ENCODE measurements at places on chromosomes 3 and 15.

DNA sequence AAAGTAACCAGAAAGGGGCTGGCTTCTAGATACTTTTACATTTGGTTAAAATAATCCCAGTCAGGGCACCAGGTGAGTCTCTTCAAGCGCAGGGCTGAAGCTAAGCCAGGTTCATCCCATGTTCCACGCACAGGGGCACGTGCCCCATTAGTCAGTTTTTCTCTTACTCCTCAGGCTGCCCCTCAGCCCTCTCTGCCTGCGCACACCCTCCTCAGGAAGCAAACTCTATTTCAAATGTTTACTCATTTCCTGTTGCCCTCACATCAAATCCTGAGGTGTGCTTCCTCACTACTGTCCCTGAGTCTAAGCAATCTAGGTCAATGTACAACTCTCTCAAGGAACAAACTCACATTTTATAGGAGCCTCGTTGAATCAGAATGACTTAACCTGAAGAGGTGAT lies 48.5 kb downstream of the THBS1 start:
- peak; percentile 86 for DNase-seq

DNA sequence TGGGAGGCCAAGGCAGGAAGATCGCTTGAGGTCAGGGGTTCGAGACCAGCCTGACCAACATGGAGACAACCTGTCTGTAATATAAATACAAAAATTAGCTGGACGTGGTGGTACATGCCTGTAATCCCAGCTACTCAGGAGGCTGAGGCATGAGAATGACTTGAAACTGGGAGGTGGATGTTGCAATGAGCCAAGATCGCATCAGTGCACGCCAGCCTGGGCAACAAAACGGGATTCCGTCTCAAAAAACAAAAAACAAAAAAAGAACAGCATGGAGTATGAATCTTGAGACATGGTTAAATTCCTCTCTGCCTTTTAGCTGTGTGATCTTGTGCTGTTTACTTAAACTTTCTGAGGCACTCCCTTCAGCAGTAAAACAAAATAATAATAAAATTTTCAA lies 244.9 kb downstream of the FGF12 start:
- no peak for DNase-seq

- no peak for DNase-seq
Observed at GRCh38 chr3:40240921-40241320, 68.6 kb upstream of the EIF1B start.

- DNase-seq = no peak
Observed at GRCh38 chr3:134598763-134599545, 51.9 kb downstream of the KY start.

GRCh38 chr3:187456250-187456649 lies 88.1 kb downstream of the RTP4 start:
- DNase-seq = no peak

- DNase-seq = no peak
Observed at GRCh38 chr3:180538493-180538892, 63.5 kb upstream of the TTC14 start.

GRCh38 chr15:53917109-53917508 lies 61.1 kb upstream of the UNC13C start:
- no peak for DNase-seq

DNA sequence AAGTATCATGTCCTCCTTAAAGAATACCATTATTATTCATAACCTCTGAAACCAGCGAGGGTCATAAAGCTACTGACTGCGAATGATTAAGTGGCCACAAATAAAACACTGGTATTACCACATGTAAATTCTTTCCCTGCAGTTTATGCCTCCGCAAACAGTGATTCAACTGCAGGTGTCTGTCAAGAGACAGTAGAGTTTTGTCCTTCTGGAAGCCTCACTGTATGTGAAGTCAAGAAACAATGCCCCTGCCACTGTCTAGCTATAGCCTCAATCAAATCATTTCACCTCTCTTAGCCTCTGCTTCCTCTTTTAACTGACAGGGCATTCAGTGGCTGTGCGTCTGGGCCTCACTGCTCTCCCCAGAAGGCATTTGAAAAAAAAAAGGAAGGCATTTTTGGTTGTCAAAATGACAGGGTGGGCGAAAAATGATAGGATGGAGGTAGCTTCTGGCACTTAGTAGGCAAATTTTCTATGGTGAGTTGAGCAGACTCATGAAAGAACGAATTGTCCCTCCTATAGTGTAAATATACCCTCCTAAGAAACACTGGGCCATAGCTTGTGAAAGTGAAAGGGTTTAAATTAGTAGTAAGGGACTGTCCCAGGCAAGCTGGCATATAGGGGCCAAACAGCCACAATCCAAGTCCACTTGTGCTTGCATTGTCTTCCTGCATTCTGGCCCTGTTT lies 66.7 kb downstream of the FILIP1L start:
- DNase-seq = no peak

GRCh38 chr3:30286007-30286669 lies 320.3 kb upstream of the TGFBR2 start:
- no peak for DNase-seq

DNA sequence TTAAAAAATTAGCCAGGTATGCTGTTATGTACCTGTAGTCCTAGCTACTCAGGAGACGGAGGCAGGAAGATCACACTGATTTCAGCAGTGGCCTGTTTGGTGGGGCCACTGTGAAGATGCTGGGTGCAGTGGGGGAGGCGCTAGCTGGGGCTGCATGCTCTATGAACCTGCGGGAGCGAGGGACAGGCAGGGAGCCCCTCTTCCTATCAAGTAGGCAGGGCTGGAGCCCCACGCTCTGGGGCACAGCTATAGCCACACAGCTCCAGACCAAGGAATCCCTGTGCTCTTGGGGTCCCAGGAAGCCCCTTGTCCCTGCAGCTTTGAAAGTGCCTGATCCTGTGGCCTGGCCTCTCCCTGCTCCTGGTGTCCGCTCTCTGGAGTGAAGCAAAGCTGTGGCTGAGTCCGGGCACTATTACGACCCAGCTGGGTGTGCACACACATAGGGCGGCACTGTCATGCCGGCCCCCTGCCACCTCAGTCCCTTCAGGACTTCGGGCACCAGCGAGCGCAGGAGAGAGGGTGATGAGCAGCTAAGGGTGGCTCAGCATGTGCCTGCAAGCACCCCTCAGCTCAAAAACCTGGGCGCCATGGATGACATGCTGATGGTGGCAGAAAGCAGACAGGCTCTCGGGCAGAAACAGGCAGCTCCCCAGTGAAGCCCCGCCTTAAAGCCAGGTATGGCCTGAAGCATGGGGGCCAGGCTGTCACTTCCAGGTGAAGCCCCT lies 262.6 kb downstream of the TBC1D5 start:
- no peak for DNase-seq

- no peak for DNase-seq
Observed at GRCh38 chr3:149150436-149150835, 21.0 kb downstream of the HPS3 start.

- DNase-seq = no peak
Observed at GRCh38 chr15:76298986-76299385, 12.3 kb downstream of the ETFA start.

GRCh38 chr3:188518835-188519452 lies 365.0 kb downstream of the LPP start:
- DNase-seq = no peak

- peak; percentile 32 for DNase-seq
Observed at GRCh38 chr15:58182460-58183163, 44.4 kb downstream of the AQP9 start.

DNA sequence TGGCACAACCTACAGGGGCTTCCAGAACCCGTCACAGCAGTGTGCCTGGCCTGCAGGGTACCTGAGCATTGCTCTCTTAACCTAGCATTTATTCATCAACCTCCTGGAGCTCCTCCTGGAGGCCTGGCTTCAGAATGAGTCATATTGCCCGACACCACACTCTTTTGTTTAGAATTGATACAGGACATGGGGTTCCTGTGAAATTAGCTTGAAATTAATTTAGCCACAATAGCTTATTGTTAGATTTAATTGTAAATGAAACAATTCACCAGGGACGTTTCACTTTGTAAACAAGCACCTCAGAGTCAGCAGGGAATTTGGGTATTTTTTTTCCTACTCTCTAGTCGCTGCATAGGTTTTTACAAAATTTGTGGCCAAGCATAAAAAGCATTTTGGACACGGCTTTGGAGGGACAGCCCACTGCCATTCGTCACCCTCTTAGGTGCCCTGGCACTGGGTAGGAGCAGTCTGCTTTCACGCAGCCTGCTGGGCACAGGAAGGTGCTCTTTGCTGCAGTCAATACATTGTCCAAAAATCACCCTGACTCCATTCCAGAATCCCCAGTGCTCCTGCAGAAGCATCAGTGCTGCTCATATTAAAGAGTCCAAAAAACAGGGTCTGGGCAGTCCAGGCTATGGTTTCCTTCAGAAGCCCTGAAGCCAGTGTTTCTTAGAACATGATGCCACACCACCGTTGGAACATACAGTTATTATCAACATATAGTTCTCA lies 60.8 kb upstream of the MEF2A start:
- no peak for DNase-seq

DNA sequence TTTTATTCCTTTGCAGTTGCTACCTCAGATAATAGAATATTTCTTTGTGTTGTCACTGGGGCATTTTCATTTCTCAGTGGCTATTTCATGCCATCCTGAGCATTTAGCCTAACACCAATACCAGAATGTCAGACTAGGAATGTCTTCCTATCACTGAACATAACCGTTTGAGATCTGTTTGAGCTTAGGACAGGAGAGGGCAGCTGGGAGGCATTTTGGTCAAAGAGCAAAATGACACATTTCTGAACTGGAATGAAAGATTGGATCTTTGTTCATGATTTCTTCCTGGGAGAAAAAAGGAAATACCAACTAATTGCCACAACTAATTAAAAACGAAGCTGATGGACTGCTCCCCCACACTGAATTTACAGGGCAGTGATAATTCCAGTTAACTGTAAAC lies 921.3 kb upstream of the NR2F2 start:
- no peak for DNase-seq

GRCh38 chr15:99526176-99526575 lies 39.6 kb upstream of the MEF2A start:
- no peak for DNase-seq

DNA sequence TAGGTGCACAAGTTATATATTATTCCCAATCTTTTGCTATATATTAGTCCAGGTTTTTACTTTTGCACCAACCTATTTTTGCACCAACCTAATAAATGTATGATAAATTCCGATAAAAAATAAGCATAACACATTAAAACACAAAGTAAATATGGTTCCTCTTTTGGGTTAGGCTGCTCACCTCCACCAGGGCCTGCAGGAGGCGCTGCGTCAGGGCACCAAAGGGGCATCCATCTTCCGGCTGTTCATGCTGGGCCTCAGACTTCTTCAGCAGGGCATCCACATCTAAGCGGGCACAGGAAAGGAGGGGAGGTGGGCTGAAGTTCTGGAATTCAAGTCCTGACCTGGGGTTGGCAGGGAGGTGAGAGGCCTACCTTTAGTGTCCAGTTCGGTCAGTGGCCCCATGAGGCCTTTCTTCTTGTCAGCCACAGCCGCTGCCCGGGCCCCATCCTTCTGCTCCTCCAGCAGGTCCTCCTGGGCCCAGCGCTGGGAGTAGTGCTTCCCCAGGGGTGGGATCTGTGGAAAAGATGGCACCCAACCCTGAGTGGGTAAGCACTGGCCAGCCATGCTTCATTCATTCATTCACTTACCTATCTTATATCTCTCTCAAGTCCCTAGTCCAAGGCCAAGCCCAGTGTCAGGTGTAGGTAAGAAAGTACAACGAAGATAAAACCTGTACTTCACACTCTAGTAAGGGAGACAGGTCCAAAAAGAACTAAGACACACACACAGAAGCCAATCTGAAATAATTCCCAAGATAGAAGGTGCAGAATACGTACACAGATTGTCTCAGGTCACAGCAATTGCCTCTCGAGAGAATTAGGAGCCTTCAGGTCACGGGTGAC lies 5.2 kb downstream of the TADA3 start:
- DNase-seq = no peak

DNA sequence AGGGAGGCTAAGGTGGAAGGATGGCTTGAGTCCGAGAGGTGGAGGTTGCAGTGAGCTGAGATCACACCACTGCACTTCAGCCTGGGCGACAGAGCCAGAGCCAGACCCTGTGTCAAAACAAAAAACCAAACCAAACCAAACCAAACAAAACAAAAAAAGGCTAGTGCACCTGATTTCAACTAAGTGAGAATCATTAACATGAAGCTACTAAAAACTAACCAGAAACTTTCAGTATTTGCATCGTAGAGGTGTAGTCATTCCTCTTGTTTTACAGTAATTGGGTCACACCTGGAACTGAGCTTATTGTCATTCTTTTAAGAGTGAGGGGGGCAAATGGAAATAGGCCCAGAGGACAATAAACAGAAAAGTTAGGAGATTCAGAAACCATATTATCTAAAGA lies 58.5 kb downstream of the ST6GAL1 start:
- no peak for DNase-seq

DNA sequence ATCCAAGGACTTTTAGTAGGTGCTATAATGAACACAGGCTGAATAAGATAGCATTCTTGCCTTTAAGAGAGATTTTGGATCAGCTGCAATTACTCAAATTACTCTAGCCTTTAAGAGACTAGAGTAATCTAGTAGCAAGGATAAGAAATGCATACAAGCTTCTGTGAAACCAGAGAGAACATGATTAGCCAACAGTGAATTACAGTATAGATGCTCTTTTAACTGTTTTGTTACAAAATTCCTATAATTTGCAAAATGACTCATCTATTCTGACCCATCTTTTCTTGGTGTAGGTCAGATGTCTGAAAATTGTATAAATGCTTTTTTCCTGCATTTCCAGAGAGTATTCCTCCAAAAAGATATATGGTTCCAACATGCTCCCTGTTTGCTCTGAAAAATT lies 66.9 kb downstream of the CEP63 start:
- no peak for DNase-seq

DNA sequence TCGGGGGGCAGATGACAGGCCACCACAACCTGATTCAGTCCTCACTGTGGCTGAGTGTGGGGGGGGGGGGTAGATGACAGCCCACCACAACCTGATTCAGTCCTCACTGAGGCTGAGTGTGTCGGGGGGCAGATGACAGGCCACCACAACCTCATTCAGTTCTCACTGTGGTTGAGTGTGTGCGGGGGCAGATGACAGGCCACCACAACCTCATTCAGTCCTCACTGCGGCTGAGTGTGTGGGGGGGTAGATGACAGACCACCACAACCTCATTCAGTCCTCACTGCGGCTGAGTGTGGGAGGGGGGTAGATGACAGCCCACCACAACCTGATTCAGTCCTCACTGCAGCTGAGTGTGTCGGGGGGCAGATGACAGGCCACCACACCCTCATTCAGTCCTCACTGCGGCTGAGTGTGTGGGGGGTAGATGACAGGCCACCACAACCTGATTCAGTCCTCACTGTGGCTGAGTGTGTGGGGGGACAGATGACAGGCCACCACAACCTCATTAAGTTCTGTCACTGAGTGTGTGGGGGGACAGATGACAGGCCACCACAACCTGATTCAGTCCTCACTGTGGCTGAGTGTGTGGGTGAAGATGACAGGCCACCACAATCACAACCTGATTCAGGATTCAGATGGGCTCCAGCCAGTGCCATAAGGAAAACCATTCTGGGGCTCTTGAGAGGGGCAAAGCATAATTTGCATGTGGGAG lies 16.9 kb downstream of the ZNF717 start:
- peak; percentile 12 for DNase-seq

GRCh38 chr3:125163739-125164601 lies 48.6 kb downstream of the SLC12A8 start:
- no peak for DNase-seq

- no peak for DNase-seq
Observed at GRCh38 chr15:51144021-51144532, 49.4 kb upstream of the TNFAIP8L3 start.

All from CD8-positive, alpha-beta T cell (primary cell).